Activated CD4-positive, alpha-beta T cell treated with anti-CD3 and anti-CD28 coated beads, Interleukin-2, amount 10 ng/mL, durations not matched to agents 24 days and 14 days (primary cell): ENCODE measurements at places on chromosomes 12 and 14. TPM values are rescaled to one million over a fixed set of nuclear protein-coding genes. Genes with fewer than 3 reads are reported as not detected.

- peaks cover 7% of the 10 kb centered on the region for H3K4me1 ChIP-seq
- H3K4me3 ChIP-seq = no peak overlapping the region
- no peaks in the 10 kb centered on the region for H3K36me3 ChIP-seq
These were observed 33.7 kb downstream of the PAH start for GRCh38 chr12:102883204-102883799.

DNA sequence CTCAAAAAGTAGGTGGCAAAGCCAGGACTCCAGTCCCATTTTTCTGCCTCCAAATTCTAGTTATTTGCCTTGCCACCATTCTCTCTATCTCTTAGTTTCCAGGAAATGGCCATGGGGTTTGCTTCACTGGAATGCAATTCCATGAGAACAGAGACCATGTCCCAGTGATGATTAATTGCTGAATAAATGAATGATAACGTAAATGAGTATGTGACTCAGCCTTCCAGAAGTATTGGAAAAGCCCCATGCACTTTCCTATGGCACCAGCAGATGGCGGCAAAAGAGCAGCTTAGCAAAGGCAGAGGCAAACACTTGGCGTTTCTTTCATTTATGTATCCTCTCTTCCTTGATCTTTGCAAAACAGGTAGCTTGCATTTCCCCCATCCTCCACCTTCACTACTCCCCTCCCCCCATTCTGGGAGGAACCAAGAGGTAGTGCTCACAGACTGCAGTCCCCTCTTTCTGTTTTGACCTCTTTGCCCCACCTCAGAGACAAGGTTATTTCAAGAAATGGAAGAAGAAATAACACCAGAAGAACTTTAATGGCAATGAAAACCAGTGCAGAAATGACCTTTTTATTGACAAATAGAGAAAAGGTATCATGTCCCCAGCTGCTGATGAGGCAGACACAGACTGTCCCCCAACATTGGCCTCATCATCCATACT lies 21.3 kb downstream of the TBX3 start:
- no peaks in the 10 kb centered on the region for H3K4me1 ChIP-seq
- H3K27me3 ChIP-seq = peaks cover 39% of the 10 kb centered on the region
- no peaks in the 10 kb centered on the region for H3K36me3 ChIP-seq
- peak; percentile 88 for DNase-seq

DNA sequence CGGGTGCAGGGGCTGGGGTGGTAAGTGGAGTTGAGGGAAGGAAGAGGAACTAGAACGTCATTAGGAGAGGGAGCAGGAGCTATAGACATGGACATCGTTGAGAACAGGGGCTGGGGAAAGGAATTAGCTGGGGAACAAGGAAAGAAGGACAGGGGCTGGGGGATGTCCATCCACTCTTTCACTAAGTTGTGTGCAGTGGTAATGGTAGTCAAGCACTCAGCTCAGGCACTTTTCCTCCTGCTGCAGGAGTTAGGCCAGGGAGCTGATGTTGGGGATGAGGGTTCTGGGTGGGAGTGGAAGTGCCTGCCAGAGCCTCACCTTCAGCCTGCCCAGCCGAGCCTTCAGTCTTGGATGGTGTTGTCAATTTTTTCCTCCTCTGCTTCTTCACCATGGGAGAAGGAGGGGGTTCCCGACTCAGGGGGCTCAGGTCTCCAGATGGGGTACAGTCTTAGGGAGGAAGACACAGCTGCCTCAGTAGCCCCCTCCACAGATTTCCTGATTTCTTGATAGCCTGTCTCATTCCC lies 9.2 kb downstream of the AGAP2 start:
- peaks cover 57% of the 10 kb centered on the region for H3K36me3 ChIP-seq
- no peaks in the 10 kb centered on the region for H3K4me1 ChIP-seq
- DNase-seq = no peak
- no peak overlapping the region for H3K4me3 ChIP-seq
- no peaks in the 10 kb centered on the region for H3K27me3 ChIP-seq

DNA sequence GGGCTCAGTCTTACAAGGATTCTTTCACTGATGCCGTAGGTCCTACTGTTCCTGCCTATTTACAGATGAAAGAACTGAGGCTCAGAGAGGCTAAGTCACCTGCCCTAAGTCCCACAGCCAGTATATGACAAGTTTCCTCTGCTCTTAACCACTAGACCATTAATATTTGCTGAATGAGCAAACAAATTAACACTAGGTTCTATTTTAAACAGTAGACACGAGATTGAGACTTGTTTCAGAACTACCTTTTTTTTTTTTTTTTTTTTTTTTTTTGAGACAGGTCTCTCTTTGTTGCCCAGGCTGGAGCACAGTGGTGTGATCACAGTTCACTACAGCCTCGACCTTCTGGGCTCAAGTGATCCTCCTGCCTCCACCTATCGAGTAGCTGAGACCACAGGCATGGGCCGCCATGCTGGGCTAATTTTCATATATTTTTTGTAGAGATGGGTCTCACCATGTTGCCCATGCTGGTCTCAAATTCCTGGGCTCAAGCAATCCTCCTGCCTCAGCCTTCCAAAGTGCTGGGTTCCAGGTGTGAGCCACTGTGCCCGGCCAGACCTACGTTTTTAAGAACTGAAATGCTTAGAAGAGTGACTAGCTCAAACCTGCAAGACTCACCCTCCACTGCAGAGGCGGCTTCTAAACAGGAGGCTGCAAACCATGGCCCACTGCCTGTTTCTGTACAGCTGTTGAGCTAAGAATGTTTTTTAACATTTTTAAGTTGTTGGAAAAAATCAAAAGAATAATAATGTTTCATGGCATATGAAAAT lies 12.9 kb downstream of the SYNE3 start:
- peaks cover 59% of the 10 kb centered on the region for H3K4me1 ChIP-seq
- H3K27ac ChIP-seq = peak overlapping the region; percentile 87
- DNase-seq = no peak
- no peaks in the 10 kb centered on the region for H3K27me3 ChIP-seq
- no peak overlapping the region for H3K4me3 ChIP-seq

GRCh38 chr12:102298022-102298421 lies 100.4 kb upstream of the PMCH start:
- H3K27me3 ChIP-seq = peaks cover 16% of the 10 kb centered on the region
- H3K27ac ChIP-seq = no peak overlapping the region
- H3K4me1 ChIP-seq = peaks cover 16% of the 10 kb centered on the region
- no peak for DNase-seq
- no peaks in the 10 kb centered on the region for H3K36me3 ChIP-seq

DNA sequence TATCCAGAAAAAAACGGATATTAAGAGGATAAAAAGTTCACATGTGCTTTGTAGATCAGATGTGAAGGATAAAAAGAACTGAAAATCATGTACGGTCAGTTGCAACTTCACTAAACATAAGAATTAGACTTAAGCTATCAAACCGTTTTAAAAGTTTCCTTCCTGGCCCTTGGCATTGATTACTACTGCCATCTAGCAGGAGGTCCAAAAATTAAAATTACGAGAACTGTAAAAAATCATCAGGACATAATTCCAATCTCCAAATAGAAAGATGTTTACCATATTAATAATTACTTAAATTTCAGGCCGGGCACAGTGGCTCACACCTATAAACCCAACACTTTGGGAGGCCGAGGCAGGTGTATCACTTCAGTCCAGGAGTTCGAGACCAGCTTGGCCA lies 7.9 kb downstream of the WDR89 start:
- H3K27ac ChIP-seq = no peak overlapping the region
- no peak overlapping the region for H3K4me3 ChIP-seq

- no peak overlapping the region for H3K4me3 ChIP-seq
- no peaks in the 10 kb centered on the region for H3K36me3 ChIP-seq
- H3K27me3 ChIP-seq = peaks cover 7% of the 10 kb centered on the region
- no peaks in the 10 kb centered on the region for H3K4me1 ChIP-seq
- no peak for DNase-seq
These were observed 42.0 kb downstream of the CALM1 start for GRCh38 chr14:90438841-90439240.

DNA sequence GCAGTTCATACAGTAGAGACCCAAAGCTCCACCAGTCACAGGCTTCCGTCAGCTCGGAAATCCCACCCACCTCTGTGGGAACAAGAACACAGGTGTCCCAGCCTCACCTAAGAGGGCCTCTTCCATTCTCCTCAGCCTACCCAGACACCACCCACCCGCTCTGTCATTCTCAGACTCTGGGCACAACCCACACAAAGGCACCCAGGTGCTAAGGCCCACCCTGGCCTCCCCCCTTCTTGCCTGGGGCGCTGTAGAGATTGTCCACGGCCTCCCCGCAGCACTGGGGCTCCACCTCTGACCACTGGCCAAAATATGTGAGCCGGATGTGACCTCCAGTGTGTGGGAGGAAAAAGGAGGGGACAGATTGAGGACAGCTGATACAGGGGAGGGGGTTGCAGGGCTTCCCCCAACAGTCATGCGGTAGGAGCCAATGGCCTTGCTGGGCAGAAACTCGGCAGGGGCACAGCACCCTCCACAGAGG lies 14.2 kb downstream of the RPS6KL1 start:
- DNase-seq = no peak
- no peaks in the 10 kb centered on the region for H3K27me3 ChIP-seq
- H3K4me1 ChIP-seq = peaks cover 5% of the 10 kb centered on the region
- no peak overlapping the region for H3K27ac ChIP-seq
- no peak overlapping the region for H3K4me3 ChIP-seq

GRCh38 chr12:66304296-66304900 lies 2.1 kb downstream of the HELB start:
- peaks cover 52% of the 10 kb centered on the region for H3K4me1 ChIP-seq
- peak overlapping the region; percentile 100 for H3K27ac ChIP-seq
- H3K4me3 ChIP-seq = peak overlapping the region; percentile 99
- peak; percentile 70 for DNase-seq
- peaks cover 43% of the 10 kb centered on the region for H3K36me3 ChIP-seq
- H3K27me3 ChIP-seq = no peaks in the 10 kb centered on the region

- peaks cover 11% of the 10 kb centered on the region for H3K4me1 ChIP-seq
- no peak overlapping the region for H3K4me3 ChIP-seq
- H3K36me3 ChIP-seq = no peaks in the 10 kb centered on the region
These were observed 213.4 kb upstream of the EGLN3 start for GRCh38 chr14:34164162-34164864.

DNA sequence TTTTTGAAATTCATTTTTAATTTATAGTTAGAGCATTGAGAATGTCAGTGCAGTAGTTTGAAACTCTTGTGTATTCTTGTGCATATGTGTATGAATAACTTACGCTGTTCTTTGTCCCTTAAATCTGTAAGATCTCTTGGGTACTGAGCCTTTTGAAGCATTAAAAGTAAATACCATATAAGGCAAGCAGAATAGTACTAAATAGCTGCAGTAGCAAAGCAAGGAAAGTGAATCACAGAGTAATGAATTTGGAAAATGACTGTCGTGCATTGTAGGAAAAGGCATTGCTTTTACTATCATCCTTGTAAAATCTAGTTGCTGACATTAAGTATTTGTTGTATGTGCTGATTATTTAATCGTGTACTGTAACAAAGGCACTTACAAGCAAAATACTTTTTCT lies 12.1 kb downstream of the CNOT2 start:
- peaks cover 31% of the 10 kb centered on the region for H3K4me1 ChIP-seq
- no peaks in the 10 kb centered on the region for H3K27me3 ChIP-seq
- no peak overlapping the region for H3K27ac ChIP-seq
- H3K4me3 ChIP-seq = no peak overlapping the region

DNA sequence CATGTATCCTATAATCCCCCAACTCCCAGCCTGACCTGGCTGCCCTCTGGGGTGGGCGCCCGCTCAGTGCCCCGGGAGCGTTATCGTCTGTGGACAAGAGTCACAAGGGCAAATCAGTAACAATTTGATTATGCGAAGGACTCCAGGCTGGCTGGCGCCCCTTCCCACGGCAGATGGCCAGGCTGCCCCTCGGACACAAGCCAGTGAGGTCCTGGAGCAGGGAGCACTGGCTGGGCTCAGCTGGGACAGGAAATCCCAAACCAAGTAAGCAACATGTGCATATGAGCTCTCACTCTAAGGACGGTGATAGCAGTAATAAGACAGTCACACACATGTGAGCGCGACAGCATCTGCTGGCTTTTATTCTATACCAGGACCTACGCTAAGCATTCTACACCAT lies 59.3 kb upstream of the FAM222A start:
- no peak overlapping the region for H3K4me3 ChIP-seq
- H3K27ac ChIP-seq = no peak overlapping the region
- DNase-seq = no peak
- H3K4me1 ChIP-seq = no peaks in the 10 kb centered on the region
- H3K36me3 ChIP-seq = no peaks in the 10 kb centered on the region

DNA sequence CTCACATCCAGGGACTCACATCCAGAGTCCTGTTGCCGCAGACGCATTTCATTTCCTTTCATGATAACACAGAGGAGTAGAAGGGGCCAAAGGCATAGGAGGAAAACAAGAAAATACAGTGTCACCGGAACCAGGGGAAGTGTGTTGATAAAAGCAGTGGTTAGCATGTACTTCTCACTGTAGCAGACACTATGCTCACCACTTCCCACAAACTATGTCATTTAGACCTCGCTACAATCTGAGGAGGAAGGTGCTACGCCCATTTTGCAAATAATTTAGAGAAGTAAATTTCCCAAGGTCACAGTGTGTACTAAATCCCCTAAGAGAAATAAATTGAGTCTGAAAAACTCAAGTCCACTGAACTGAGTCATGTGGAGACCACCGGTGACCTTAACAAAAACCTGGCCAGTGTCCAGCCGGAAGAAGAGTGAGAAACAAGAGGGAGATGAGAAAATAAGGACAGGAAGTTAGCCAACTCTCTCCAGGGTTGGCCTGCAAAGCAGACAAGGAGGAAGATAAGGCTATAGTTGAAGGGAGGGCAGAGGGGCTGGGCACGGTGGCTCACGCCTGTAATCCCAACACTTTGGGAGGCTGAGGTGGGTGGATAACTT lies 25.8 kb upstream of the TMCC3 start:
- DNase-seq = peak; percentile 68
- H3K27me3 ChIP-seq = peaks cover 20% of the 10 kb centered on the region
- peak overlapping the region; percentile 5 for H3K27ac ChIP-seq
- peaks cover 12% of the 10 kb centered on the region for H3K4me1 ChIP-seq
- H3K4me3 ChIP-seq = peak overlapping the region; percentile 8

DNA sequence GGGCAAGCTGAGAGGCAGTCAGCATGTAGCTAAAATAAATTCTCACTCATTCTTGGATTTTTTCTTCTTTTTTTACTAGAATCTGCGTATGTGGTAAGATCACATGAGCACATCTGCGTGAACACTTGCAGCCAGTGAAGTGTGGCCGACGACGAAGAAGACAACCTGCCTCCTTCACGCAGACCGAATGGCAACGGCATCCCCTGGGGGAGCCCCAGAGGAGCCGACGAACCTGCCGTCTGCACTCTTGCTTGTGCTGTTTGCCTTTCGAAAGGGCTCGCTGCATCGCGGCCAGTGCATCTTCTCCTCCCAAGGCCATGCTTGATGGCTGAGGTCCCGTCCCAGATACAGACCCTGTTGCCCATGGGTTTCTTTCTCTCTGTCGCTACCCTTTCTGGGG lies 113.8 kb downstream of the KCNK10 start:
- H3K36me3 ChIP-seq = no peaks in the 10 kb centered on the region
- H3K4me1 ChIP-seq = no peaks in the 10 kb centered on the region
- no peak overlapping the region for H3K27ac ChIP-seq
- H3K4me3 ChIP-seq = no peak overlapping the region
- no peak for DNase-seq
- H3K27me3 ChIP-seq = peaks cover 2% of the 10 kb centered on the region

- no peak overlapping the region for H3K4me3 ChIP-seq
- no peaks in the 10 kb centered on the region for H3K4me1 ChIP-seq
- H3K27me3 ChIP-seq = no peaks in the 10 kb centered on the region
- no peak overlapping the region for H3K27ac ChIP-seq
- DNase-seq = no peak
These were observed 24.4 kb upstream of the KITLG start for GRCh38 chr12:88604646-88605045.

MYH7 gene
- not detected in 2 replicates for total RNA-seq

RIN3 gene
- total RNA-seq = 21.5 and 21.6 TPM in 2 replicates
